Activated effector memory CD4-positive, alpha-beta T cell treated with Interleukin-2 at 50 U/mL for 16 hours (primary cell): ENCODE measurements at places on chromosomes 2 and 18.

GRCh38 chr2:88540346-88540745, 86.9 kb downstream of the EIF2AK3 start:
- no peak for DNase-seq

- DNase-seq, result no peak
These were observed 164.5 kb upstream of the NCK2 start for GRCh38 chr2:105580216-105580615.

DNA sequence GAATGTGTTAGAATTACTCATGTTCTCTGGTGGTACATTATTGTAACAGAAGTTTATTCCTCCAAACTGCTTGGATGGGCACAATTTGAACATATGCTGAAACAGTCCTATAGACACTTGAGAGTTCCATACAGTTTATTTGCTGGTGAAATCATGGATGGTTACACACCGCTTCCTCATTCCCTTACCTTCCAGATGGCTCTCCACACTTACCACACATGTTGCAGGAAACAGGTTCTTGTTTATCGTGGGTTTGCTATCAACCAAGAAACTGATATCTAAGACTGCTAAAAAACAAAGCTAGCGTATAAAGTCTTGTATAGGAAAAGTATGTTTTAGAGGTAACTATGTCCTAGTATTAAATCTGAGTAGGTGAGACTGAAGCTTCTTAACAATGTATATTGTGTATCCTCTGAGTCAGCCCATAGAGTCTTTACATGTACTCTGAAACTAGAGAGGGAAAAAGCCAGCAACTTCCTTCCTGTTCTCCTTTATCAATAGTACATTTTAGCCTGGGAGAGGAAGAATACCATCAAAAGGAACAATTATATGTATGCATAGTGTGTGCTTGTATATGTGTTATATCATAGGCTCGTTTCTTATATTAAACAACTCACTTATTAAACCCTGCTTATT, 313.1 kb downstream of the PLCL1 start:
- DNase-seq, result no peak

GRCh38 chr18:28050545-28050944, 126.4 kb downstream of the CDH2 start:
- no peak for DNase-seq

- DNase-seq, result no peak
These were observed 78.7 kb downstream of the APOB start for GRCh38 chr2:20965221-20965620.

DNA sequence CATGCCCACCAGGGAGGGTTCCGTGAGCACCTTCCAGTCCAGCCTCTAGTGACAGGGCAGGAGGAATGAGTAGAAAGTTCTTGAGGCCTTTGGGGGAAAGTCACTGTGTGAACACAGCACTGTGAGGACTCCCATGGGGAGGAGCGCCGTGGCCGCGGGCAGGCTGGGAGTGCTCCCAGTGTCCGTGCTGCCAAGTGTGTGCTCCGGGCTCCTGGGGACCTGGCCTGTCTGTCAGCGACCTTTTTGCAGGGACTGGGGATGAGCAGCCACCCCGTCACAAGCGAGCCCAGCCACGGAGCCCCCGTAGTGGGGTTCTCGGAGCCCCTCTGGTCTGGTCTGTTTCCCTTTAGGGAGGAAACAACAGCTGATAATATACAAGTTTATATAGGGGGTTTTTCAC, 36.8 kb downstream of the PDIA6 start:
- no peak for DNase-seq

- DNase-seq, result no peak
These were observed 586.4 kb upstream of the ZEB2 start for GRCh38 chr2:145106293-145106692.

DNA sequence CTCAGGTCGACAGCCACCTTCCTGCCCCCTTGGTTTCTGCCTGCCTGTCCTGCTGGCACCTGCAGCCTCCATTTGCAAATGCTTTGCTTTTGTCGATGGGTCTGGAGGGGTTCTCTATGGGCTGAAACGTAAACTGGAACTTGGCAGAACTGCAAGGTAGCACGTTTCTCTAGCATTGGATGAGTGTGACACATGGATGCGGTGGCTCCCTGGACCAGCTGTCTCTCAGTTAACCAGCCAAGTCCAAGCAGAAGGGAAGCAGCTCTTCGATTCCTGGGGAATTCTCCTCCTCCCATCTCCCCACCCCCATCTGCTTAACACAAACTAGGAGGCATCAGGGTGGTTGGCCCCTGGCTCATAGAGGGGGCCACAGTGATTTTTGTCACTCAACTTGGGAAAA, 57.3 kb downstream of the ITGB1BP1 start:
- DNase-seq, result no peak

DNA sequence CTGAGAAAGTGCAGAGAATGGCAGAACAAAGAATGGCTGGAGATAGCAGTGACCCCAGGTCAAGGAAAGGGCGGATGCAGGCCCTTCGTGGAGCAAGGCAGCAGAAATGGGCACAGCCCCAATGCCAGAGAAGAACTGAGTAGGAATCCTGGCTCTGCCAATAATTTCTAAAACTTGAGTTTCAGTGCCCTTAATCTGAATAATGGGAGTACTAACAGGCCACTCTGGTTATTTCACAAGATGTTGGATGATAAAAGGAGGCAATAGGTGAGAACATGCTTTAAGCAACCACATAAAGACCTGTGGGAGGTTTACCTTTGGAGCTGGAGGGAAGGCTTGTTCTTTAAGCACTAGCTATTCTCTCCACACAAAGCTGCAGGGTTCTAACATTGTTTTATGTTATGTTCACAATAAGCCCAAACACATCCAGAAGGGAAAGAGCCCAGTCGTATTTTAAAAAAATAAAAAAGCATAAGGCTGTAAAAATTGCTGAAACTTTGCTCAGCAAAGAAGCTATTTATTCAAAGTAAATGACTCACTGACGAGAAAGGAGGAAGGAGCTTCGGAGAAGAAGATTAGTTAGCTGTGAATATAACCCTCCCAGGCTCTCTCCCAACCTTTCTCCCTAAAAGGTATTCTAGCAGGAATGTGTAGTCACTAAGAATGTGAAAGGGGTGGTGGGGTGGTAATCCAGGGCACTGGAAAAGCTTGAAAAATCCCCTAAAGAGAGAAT, 470.2 kb downstream of the TXNL1 start:
- DNase-seq, result no peak

- peak; percentile 22 for DNase-seq
These were observed 120.4 kb downstream of the ZNF516 start for GRCh38 chr18:76374330-76375281.

GRCh38 chr2:160289831-160290230, 89.8 kb upstream of the ITGB6 start:
- DNase-seq, result no peak

- DNase-seq, result no peak
These were observed 147.5 kb downstream of the NCKAP5 start for GRCh38 chr2:133420788-133421187.

DNA sequence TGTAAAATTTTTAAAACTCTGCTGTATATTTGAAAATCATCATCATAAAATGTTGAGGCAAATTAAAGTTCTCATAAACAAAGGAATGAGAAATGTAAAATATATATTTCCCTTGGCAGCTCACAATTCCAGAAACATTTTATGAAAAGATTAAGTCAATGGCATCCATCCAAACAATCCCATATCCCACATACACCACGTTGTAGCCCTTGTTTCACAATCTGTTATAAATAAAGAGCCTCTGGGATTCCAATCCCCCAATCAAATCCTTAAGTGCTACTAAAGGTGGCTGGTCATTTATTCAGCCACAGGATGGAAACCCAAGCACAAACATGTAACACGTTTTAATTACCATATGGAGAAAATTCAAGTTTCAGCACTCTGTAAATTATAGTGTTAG, 51.7 kb downstream of the GFPT1 start:
- DNase-seq, result no peak

- DNase-seq, result no peak
These were observed 6.7 kb downstream of the TUBB6 start for GRCh38 chr18:12314591-12315305.

GRCh38 chr2:139360654-139361053, 580.5 kb upstream of the NXPH2 start:
- DNase-seq, result no peak

DNA sequence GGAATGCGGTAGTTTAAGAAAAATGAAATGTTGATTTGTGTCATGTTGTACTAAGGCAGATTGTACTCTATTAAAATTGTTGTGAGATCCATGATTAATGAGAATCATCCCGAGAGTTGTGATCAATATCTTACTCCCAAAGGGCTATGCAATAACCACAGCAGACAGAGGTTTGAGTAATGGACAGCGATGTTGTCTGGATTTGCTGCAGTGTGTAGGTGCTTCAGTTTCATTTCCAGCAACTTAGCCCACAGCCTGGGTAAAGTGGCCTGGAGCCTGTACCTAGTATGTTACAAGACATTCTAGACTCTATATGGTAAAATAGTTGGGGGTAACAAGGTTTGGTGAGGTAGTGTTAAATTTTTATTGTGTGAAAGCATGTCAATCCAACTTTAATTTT, 794.3 kb upstream of the CDH7 start:
- DNase-seq, result no peak

- DNase-seq, result peak; percentile 40
These were observed 620 bp upstream of the GALNT1 start for GRCh38 chr18:35580701-35581539.

- no peak for DNase-seq
These were observed 2.1 kb downstream of the RRM2 start for GRCh38 chr2:10124538-10125045.

- no peak for DNase-seq
These were observed 40.4 kb upstream of the FAM124B start for GRCh38 chr2:224442071-224442967.

GRCh38 chr18:63290166-63290820, 29.3 kb downstream of the BCL2 start:
- no peak for DNase-seq

- no peak for DNase-seq
These were observed 19.6 kb downstream of the ENOSF1 start for GRCh38 chr18:692824-693223.

- no peak for DNase-seq
These were observed 1093.6 kb downstream of the SUCLG1 start for GRCh38 chr2:83365476-83365875.

DNA sequence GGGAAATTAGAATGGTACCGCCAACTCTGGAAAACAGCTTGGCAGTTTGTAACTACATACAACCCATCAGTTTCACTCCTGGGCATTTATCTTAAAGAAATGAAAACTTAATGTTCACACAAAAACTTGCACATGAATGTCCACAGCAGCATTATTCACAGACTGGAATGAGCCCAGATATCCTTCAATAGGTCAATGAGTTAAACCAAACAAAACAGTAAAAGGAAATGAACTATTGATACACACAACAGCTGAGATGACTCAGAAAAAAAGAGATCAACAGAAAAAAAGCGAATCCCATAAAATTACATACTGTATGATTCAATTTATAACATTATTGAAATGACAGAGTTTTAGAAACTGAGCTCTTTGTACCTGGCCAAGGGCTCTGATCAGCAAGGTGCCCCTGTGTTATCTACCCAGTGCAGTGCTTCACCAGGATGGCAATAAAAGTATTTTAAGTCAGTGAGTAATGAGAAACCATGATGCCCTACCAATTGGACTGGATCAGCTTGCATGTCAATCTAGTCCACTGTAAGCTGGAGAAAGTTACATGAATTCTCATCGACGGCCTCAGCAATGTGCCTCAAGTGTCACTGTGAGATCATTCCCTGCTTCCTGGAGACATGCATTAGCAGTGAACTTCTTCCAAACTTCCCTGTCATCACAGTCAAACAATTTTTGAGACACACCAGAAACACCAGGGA, 21.9 kb downstream of the TMEM237 start:
- no peak for DNase-seq

- DNase-seq, result no peak
These were observed 48.5 kb upstream of the ATP6V1B1 start for GRCh38 chr2:70887208-70887549.

DNA sequence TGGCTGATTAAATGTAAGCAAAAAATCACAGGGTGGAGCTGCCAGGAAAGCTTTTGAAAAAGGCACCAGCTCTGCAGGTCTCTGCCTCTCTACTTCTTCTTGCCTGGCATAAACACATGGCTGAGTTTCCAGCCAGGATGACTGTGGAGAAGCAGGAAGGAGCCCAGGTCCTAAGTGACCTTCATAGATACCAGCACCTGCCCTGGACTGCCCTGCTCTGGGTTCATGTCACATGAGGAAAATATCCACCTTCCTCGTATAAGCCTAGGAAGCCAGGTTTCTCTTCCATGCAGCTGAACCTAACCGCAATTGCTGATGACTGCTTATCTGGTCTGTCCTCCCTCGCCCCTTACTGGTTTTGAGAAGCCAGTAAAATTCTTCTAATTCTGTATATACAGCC, 47.8 kb upstream of the CREB1 start:
- DNase-seq, result no peak

DNA sequence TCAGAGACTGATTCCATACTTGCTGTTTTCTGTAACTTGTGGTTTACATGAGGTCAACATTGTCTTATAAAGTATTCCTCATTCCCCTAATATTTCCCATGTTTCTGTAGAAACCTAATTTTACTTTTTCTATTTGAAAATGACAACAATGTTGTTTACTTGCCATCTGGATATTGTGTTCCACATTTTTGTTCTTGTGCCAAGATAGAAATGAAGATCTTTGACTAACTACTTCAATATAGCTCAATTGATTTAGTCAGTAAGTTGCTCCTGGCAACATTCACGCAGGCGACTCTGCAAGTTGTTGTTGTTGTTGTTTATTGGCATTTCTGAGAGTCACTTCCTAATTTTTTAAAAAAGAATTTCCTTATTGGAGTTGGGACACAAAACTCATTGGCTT, 69.5 kb downstream of the CAVIN2 start:
- no peak for DNase-seq

- DNase-seq, result no peak
These were observed 466.5 kb upstream of the ID2 start for GRCh38 chr2:8215159-8215863.

DNA sequence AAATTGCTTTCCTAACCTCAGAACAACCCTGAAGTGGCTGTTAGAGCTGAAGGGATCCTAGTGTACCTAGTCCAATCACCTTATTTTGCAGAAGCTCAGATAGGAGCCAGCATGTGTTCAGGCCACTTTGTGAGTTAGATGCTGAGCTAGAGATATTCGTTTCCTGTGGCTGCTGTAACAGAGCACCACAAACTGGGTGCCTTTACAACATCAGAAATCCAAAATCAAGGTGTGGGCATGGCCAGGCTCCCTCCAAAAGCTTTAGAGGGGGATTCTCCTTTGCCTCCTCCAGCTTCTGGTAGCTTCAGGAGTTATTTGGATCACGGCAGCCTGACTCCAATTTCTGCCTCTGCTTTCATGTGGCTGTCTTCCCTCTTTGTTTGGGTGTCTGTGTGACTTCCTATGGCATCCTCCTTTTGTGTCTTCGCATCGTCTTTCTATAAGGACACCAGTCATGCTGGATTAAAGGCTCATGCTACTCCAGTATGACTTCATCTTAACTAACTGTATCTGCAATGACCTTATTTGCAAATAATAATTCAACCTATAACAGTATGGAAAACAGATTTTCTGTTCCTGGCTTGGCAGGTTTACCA, 86.3 kb upstream of the TGFA start:
- no peak for DNase-seq

DNA sequence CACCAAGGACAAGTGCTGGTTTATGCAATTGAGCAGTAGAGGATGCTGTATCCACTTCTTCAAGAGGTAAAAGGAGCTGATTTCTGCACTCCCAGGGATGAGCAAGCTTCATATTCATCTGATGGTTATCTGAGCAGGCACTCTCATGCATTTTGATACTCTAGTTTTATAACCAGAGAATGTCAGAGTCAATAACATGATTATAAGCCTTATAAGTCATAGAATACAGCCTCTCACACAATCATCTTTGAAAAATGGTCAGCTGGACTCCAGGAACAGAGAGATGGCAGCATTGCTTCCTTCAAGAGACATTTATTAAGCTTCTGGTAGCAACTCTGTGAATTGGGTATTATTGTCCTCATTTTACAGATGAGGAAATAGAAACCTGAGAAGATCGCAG, 167.1 kb downstream of the SLC8A1 start:
- no peak for DNase-seq

- no peak for DNase-seq
These were observed 100.1 kb upstream of the ASAP2 start for GRCh38 chr2:9106338-9107167.
